Stimulated activated naive CD8-positive, alpha-beta T cell treated with anti-CD3 and anti-CD28 coated beads, Interleukin-15, amount 100 ng/mL, for 72 hours (primary cell): ENCODE measurements at places on chromosomes 13 and 19.

DNA sequence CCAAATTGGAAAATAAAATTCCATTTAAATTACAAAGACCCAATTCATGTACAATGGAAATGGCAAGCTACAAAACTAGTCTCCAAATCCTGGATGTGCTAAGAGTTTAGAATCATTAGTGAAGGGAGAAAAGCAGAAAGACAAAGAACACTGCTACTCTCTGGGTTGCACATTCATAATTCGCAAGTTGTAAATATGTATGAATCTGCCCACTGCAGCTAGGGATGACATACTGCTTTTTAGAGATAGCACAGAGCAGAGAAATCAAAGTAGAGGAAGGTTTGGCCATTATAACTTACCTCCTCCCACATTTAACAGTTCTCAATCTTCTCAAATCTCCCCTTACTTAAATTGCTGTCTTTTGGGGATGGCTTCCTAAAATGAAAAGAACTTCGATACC lies 231.1 kb downstream of the ENOX1 start:
- no peak for DNase-seq

DNA sequence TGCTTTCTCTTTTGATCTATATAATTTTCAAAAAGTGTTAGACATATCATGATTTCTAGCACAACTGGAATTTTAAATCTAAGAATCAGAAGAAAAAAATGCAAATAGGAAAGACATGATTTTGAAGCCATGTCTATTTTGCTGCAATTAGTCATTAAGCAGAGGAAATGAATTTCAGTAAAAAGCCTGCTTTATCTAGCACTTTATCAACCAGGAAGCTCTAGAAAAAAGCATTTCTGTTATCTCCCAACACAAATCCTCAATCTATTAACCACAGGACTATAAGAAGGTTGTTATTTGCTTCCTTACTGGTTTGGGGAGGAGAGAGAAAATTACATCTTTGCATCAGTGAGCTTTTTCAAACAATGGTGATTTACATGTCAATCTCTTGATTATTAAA lies 716.7 kb downstream of the DIAPH3 start:
- no peak for DNase-seq

DNA sequence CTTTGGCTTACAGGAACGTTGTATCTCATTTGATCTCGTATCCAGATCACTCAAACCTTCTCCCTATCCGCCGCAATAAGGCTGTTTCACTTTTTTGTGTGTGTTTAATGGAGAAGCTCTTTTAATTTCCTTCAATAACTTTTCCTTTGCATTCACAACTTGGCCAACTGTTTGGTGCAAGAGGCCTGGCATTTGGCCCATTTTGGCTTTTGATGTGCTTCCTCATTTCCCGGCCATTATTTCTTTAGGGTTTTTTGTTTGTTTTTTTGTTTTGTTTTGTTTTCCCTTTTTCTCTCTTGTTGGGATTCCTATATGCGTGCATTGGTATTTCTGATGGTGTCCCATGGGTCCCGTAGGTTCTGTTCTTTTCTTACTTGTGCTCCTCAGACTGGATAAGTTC lies 6.1 kb upstream of the UPF3A start:
- no peak for DNase-seq

GRCh38 chr19:40286235-40286970 lies 1.3 kb upstream of the AKT2 start:
- no peak for DNase-seq

GRCh38 chr13:26896986-26897668 lies 136.5 kb upstream of the GPR12 start:
- DNase-seq: no peak

- no peak for DNase-seq
Observed at GRCh38 chr13:77513719-77514335, 21.7 kb upstream of the SCEL start.
